ENCODE measurements at places on chromosomes 5 and 9.

DNA sequence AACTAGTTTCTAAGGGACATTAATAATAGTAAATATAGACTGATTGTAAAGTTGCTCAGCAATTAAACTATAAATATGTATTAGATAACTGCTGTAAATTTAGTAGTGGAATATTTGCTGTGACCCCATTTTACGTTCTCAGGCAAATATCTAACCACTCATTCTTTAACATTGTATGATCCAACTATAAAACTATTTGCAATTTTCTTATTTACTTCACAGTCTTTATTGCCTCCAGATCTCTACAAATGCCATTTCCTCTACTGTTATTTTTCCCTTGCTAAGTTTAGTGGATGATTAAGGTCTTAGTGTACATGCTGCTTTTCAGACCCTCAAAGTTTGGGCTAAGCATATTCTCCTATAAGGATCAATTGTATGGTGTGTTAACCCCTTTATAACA, 526.2 kb upstream of the ST8SIA4 start:
- DNase-seq: no peak

DNA sequence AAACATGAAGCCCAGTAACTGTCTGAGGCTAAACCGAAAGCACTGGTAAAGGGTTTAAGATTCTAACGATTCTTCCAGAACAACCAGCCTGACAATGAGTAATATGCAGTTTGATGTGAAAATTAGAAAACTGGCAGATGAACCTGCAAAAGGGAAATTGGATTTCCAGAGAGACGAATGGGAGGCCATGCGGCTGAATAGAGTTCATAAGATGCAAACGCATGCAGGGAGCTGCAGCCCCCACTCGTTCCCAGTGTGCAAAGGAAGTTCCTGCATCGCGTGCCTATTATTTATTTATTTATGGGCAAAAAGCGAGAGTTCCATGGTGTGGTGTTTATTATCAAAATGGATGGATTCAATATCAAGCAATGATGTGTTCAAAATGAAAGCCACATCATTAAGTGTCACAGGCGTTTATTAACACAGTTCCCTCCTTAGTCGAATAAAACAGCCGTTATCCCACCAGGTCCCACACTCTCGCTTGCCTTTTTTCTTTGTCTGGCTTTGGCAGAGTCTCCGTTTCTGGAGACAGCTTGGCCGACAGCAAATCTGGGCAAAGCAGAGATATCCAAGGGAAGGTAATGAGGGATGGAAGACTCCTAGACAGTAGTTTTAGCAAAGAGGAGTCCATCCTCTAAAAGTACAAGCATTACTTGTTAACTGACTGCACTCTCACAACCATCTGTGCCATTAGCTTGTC, 451.4 kb downstream of the KDM4C start:
- no peak for DNase-seq

GRCh38 chr9:132293145-132293721, 61.6 kb downstream of the SETX start:
- no peak for DNase-seq

- DNase-seq: no peak
These were observed 98.1 kb downstream of the MARCHF11 start for GRCh38 chr5:16081376-16081955.

DNA sequence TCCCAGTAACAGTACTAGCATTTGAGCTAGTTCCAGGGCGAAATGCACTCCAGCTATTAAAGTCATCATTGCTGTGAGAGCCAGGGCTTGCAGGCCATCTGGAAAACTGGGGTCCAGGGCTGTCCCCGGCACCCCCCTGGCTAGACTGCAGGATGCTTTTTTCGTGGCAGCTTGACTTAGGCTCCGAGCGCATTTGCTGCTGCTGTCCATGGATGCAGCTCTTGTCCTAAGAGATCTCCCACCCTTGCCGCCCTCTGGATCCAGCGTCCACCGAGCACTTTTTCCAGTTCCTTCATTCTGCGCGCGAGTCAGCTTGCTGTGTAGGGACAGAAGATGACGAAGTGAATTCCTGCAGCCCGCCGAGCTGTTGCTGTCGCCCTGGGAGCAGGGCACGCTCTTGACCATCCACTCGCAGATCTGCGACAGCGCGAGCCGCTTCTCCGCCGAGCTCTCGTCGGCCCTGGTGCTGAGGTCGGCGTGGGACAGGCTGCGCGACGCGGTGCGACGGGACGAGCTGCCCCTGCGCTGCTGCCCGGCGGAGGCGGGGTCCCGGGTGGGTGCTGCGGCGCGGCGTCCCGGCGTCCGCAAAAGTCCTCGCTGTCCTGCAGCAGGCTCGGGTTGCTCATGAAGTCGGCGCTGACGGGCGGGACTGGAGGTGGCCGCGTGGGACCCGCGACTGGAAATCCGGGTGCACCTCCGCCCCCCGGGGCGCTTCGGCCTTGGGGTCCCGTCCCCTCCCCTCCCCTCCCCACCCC, 30.7 kb downstream of the OR2V1 start:
- DNase-seq: no peak

- no peak for DNase-seq
These were observed 349.2 kb upstream of the ADAMTSL1 start for GRCh38 chr9:18124760-18125159.

DNA sequence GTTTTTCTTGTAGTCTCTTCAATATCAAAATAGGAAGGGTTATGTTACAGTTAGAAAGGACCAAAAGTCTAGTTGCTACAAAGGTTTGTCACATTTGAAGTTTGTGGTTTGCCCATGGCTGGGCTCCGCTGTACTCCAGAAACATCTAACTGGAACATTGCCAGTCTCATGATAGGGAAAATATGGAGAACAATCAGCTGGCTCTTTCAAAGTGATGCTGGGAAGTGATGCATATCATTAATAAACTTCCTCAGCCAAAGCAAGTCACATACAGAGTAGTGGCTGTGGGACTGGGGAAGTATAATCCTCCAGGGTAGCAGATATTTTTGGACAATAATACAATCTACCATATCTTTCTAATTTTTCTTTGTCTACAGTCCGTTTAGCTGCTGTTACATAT, 8.8 kb downstream of the BTF3 start:
- no peak for DNase-seq

DNA sequence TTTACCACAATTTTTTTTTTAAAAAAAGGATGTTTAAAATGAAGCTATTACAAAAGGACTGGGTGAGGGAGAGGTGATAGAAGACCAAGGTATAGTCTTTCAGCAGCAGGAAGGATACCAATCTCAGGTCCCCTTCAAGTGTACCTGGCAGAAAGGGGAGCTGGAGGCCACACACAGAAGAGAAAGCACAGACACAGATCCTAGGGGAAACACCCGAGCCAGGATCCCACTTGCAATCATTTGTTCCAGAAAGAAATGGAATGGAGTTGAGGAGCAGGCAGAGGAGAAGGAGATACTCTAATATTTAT, 5.6 kb downstream of the GNPDA1 start:
- DNase-seq: no peak

- no peak for DNase-seq
These were observed 740.2 kb upstream of the ZNF608 start for GRCh38 chr5:125486634-125487033.

GRCh38 chr9:78038620-78039300, 7.1 kb upstream of the GNAQ start:
- DNase-seq: no peak

- DNase-seq: no peak
These were observed 64.0 kb upstream of the FYB1 start for GRCh38 chr5:39283231-39283818.

- DNase-seq: no peak
These were observed 26.1 kb downstream of the HRH2 start for GRCh38 chr5:175683921-175684320.

GRCh38 chr5:53643445-53643844, 83.0 kb downstream of the NDUFS4 start:
- no peak for DNase-seq

DNA sequence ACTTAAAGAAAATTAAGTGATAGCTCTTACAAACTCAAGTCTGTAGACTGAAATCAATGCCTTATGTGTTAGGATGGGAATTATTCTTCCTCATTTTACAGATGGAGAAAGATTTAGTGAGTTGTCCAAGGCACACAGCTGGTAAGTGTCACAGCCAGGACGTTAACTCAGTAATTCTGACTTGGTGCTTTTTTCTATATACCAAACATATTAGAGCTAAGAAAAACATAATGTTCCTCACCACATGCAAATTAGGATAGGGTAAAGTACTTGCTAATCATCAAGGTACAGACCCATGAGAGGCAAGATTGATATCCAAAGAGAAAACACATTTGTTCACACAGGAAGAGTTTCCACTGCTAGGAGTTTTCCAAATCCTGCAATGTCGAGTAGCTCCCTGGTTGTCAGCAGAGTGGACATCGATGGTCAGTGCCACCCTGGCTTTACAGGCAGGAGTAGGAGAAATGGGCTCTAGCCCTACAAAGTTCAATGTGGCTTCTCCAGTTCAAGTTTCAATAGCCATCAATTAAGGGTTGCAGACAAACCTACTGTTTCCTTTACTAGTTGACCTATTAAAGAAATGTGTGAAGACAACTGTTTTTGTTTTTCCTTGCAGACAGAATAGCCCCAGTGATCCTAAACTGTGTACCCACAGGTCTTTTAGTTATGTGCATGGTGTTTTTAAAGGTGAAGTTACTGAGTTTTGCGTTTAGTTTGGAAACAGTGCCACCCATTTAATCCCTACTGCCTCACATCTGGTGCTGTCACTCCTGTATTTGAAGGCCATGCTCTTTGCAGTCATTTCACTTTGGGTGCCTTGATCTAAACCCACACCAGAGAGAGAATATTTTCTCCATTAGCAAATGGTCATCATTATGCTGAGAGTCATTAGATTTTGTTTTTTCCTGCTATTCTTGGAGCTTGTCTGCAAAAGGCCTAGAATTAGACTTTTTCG, 460.8 kb upstream of the SMARCA2 start:
- DNase-seq: no peak

GRCh38 chr9:98657897-98658296, 50.8 kb downstream of the GABBR2 start:
- no peak for DNase-seq

DNA sequence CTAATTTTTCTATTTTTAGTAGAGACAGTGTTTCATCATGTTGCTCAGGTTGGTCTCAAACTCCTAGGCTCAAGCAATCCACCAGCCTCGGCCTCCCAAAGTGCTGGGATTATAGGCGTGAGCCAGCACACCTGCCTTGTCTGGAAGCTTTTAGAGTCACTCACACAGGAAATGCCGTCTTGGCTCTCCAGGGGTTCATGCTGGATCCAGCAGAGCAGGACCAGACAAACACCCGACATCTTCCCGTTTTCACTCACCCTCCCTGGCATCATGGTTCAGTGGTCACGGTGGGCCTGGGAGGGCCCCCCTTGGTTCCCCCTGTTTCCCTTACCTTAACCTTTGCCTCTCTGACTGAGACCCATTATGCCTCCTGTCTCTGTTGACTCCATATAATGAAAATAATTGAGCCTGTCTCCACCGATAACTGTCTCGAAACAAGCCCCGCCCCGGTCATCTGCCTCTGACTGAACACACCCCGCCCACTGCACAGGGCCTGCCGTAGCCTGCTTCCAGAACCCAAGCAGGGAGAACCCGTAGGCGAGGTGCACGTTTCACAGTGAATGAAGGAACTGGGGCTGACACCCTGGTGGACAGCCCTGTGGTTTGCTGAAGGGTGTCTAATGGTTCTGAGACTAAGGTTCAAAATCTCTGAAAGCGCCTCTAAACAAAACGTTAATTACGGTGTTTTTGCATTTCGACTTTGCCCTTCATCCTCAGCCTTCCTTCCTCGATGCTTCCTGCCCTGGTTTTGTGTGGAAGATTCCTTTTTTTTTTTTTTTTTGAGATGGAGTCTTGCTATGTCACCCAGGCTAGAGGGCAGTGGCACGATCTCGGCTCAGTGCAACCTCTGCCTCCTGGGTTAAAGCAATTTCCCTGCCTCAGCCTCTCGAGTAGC, 39.7 kb upstream of the SPRY4 start:
- DNase-seq: no peak

DNA sequence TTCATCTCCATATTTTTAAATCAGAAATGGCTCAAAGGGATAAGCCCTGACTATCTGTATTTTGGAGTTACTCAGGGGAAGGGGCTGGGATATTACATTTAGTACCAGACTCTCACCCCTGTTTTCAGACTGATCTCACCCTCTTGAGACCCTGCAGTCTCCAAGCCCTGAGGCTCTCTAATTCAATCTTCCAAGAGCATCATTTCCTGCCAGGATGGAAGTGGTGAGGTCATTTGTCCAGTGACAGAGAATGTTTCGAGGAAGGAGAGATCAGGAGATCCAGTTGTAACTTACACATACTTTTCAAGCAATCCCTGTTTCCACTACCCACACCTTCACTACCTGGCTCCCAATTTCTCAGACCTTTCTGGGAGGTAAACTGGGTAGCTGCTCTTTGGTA, 295.5 kb upstream of the EFNA5 start:
- DNase-seq: no peak

DNA sequence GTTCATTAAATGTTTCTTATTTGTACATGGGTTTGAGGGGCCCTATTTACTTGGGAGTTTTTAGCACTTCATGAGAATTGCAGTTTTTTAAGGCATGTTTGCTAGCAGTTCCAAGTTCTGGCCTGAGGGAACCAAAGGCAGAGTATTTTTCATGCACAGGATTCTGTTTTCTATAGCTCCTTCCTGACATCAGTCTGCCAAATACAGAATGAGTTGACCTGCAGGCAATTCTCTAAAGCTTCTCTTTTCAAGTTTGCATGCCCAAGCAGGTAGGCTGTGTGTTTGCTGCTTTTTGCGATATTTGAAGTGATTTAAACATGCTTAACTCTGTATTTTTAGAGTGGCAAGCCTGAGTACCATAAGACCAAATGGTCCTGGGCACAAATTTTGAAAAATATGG, 75.8 kb downstream of the AOPEP start:
- DNase-seq: no peak

GRCh38 chr5:180808461-180809000, 5.9 kb upstream of the MGAT1 start:
- peak; percentile 41 for DNase-seq

DNA sequence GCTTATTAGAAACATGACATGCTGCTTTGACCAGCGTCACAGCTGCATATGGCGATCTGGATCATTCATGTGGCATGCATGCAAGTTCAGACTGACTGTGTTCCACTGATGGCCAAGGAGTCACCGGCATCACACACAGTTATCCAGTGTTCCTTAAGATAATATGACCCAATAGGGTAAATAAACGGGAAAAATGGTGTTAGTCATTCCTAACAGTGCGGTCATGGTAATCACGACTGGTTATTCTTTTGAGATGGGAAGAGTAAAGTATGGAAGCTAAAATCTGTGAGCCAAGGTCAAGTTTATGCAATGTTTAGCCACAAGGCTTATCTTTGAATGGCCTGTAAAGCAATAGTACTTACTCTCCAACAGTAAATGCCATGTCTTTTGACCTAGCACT, 29.3 kb upstream of the LVRN start:
- DNase-seq: no peak

DNA sequence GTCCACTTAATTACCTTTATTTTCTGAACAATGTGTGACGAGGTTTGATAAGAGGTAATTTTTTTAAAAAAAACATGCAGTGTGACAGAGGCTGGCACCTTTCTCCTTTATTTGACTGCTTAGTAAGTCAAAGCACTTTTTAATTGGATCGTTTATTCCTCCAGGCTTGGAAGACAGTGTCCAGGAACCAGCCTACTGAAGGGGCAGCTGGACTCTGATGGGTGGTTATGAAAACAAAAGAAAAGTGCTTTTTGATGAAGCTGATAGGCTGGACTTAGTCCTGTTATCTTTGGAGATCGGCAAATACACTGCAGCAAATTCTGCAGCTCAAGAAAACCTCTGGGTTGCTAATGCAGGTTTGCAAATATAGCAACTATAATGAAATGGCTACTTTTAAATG, 141.7 kb downstream of the DCP2 start:
- DNase-seq: no peak

All from left forelimb (tissue), 1 donor.